ENCODE measurements at places on chromosomes 16 and 17.
A peak's percentile ranks its signal among the peaks of the same experiment; 100 is the strongest.

GRCh38 chr17:39118674-39119419, 32.6 kb downstream of the PLXDC1 start:
- no peak for DNase-seq

DNA sequence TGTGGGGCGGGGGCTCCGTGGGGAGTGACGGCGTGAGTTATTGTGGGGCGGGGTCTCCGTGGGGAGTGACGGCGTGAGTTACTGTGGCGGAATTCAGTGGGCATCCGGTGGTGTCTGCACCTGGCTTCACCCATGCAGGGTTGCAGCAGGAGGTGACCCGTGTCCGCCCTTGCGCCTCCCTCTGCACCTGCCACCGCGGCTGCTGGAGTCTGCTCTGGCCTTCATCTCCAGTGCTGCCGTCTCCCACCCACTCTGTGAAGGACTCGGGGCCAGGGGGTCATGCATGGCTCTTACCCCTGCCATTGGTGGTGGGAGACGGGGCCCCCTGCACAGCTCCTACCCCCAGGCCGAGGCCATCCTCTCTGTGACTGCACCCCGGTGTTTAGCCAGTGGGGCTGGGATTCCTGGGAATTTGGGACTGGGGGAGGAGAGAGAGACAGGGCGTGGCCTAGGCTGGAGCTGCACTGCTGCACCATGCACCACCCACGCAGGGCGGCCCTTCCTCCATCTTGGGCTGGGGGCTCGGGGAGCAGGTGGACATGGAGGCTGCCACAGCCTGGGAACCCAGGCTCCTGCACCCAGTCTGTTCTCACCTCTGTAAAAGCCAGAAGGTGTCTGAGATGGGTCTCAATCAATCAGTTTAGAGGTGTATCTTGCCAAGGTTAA, 1.3 kb upstream of the PABPN1L start:
- DNase-seq: no peak

GRCh38 chr17:55563363-55563762, 52.1 kb upstream of the SMIM36 start:
- DNase-seq: no peak

DNA sequence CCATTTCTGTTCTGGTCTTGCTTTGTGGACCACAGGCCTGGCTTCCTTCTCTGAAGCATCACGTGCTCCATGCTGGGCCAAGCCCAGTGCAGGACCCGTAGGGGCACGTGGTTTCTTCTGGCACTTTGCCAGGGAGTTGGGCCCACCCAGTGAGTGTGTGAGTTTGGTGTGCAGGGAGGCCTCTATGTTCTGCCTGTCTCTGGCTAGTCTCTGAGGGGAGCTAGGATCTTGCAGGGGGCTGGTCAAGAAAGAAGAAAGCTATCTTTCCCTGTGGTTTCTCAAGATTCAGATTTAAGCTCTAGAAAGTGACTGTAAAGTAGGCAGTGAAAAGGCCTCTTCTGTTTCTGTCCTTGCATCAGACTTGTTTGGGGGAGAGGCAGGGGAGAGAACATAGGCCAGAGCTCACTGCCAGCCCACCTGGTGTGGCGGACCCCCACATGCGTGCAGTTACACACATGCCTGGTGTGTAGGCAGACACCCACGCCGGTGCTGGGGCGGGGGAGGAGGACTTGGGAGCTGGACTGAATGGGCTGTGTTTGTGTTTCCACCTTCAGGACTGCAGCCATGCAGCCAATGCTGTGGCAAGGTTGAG, 11.8 kb downstream of the LASP1 start:
- no peak for DNase-seq

- DNase-seq: no peak
Measured at GRCh38 chr17:45809499-45809898, 25.4 kb downstream of the CRHR1 start.

DNA sequence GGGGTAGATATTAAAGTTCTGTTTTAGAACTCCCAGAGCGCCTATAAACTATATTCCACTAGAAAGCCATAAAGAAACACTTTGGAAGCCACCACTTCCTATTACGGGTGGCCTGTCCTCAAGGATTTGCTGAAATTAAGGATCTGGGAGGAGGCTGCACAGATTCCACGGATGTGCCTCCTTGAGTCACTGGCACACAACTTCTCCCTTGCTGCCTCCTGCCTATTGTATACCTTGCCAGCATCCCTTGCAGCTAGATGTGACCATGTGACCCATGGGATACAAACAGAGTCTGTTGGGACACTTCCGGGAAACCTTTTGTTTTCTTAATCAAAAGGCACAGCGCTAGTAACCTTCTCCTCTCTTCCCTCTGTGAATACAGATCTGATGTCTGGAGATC, 263.0 kb downstream of the C16orf95 start:
- DNase-seq: no peak

DNA sequence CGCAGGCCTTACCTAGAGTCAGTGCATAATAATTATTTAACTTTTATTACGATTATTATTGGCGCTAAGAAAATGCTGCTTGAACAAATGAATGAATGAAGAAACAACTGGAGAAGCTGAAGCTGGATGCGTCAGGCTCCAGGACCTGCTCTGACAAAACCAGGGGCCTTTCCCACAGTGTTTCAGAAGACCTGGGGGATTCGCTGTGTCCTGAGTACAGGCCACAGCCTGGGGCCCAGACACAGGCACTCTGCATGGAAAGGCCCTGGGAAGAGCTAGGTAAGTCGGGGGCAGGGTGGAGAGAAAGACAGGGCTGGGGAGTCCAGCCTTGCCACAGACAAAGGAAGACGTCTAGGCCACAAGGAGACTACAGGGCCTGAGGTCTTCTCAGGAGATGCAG, 226.1 kb downstream of the ZNF423 start:
- no peak for DNase-seq

DNA sequence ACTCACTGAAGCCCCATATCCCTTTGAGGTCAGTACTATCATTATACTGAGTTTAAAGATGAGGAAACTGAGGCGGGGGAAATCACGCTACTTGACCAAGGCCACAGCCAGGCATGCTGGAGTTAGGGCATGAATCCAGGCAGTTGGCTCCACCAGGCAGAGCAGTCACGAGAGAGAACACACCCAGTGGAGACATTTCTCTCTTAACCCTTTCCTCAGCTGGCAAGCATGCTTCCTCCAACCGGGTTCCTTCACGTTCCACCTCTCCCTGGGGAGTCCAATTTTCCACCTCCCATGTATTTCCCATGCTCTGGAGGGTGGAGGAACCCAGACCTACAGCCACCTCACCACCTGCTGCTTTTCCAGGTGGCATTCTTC, 32.8 kb downstream of the VAC14 start:
- DNase-seq: peak; percentile 36

- no peak for DNase-seq
Measured at GRCh38 chr16:3282103-3282729, 1.1 kb upstream of the ZNF263 start.

GRCh38 chr16:57178793-57179212, 7.0 kb downstream of the PSME3IP1 start:
- DNase-seq: peak; percentile 14

GRCh38 chr16:50909831-50910735, 168.2 kb downstream of the CYLD start:
- DNase-seq: no peak
